ENCODE measurements at places on chromosomes 1 and 21. TPM values are rescaled to one million over a fixed set of nuclear protein-coding genes. Genes with fewer than 3 reads are reported as not detected.

Gene ASCL5
- total RNA-seq, result not detected

Gene SPRR4
- total RNA-seq, result not detected

Gene COL16A1
- total RNA-seq, result 39.4 TPM

Gene RIMKLA
- 0.34 TPM for total RNA-seq

Gene AGBL4
- not detected for total RNA-seq

Gene SDE2
- total RNA-seq, result 18.7 TPM

Measured in adrenal gland (tissue), 19 donors.